ENCODE measurements at places on chromosomes 16 and 17. TPM values are rescaled to one million over a fixed set of nuclear protein-coding genes. Genes with fewer than 3 reads are reported as not detected.

EPN2 gene
- 60.0 TPM for total RNA-seq

CCL3 gene
- 0.56 TPM for total RNA-seq

RBFOX1 gene
- total RNA-seq = 0.68 TPM

GRCh38 chr16:56234737-56235136, 43.4 kb downstream of the GNAO1 start:
- no peak for DNase-seq

DNA sequence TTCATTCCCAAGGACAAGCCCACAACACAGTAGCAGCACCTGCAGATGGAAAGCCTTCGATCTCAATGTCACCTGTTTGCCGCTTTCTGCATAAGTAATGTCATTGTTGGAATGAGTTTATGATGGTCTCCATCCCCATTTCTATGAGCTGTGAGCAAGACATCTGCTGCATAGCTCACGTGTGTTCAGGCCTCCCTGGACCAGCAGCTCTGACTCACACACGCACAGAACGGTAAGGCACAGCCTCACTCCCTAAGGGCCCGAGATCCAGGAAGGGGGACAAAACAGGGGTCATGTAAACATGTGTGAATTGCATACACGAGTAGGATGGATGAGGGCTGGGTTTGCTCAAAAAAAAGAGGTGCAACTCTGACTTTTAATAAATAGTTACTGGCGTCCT, 223.1 kb downstream of the SOX9 start:
- DNase-seq = no peak

GRCh38 chr17:59707971-59708430, 547 bp downstream of the VMP1 start:
- DNase-seq = no peak

DNA sequence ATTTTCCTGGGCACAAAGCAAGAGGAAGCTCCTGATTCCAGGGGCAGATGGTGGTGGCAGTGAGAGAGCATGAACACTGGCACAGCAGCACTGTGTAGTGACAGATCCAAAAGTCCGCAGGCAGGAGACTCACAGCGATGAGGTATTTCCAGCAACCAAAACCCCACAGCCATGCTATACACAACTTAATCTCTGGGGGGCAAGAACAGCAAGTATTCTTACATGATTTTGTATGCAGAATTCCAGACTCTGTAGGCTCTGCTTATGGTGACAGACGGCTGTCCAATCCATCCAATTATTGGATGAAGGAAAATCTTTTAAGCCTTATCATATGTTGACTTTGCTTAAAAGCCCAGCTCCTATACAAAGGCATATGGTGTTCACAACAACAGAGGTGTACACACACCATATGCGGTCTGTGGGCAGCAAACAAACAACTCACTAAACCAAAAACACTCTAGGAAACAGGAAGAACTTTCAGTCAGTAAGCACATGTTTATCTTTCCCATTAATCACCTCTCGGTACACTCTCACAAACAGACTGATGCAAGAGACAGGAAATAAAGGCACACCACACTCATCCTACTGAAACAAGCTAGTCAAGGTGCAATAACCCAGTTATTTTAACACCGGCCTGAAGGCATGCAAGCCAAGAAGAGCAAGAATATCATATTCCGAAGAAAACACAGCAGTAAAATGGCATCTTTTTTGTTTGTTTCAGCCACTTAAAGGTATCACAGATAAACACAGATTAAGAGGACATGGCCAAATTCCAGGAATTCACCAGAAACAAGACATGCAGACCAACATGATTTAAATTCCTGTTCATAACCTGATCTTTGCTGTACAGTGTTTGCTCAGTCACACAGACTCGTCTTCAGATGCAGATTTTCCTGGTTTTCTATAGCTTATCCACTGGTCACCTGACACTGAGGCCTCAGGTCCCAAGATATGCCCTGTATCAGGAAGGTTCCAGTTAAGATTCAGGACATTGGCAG, 47.8 kb downstream of the ERN1 start:
- no peak for DNase-seq

DNA sequence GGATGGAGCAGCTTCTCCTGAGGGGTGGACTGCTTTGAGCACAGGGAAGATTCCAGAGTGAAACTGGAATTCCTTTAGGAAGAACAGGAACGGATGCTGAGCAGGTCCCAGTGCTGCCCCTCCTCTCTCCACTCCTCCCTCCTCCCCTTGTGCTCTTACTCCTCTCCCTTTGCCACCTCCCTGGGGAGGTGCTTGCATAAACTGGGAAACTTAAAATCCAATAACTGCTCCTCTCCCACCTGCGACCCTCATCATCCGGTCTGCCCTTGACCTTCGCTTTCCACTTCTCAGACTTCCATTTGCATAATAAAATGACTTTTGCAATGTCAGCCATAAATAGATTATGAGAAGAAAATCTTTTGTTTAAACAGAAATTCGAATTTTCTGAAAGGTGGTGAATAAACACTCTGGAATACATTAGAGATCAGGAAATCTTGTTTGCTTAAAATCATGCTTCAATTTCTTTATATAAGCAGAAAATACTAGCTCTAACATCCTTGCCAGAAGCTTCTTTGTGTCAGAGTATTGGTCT, 23.7 kb downstream of the HSBP1 start:
- no peak for DNase-seq

Measured in testis (tissue), 5 donors.